ENCODE measurements at places on chromosomes 7 and 10. TPM values are rescaled to one million over a fixed set of nuclear protein-coding genes. Genes with fewer than 3 reads are reported as not detected.

Gene GNA12
- 103 TPM for polyA plus RNA-seq

Gene UBE2D4
- polyA plus RNA-seq = 42.0 TPM

Gene TRIM50
- 0.16 TPM for polyA plus RNA-seq

Gene SFTPD
- 2.6 TPM for polyA plus RNA-seq

Gene SLC26A4
- 0.86 TPM for polyA plus RNA-seq
